Muscle of leg (tissue), 16 donors: ENCODE measurements at places on chromosomes 16 and 17. TPM values are rescaled to one million over a fixed set of nuclear protein-coding genes. Genes with fewer than 3 reads are reported as not detected.

DNA sequence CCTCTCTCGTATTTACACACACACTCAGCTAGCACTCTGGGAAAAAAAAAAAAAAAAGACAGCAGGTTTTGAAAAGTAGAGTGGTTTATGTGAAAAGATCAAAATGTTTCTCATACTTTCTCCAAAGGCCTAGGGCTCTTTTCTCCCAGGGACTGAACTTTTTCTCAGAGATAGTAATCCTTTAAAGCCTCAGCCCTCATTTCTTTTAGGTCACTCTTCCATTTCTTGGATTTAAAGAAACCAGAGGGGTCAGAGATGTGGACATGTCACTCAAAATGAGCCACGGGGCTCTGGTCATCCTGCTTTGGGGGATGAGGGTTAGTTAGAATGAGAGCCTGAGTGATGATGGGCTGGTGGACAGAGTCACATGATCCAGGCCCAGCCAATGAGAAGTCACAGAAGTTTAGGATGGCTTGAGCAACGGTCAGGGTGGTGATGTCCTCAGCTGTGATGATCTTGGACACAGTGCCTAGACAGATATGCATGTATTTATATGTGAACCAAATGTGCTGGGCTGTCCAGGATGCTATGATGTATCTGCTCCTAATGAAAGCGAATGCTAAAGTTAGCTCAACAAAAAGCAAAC, 33.7 kb upstream of the AXIN2 start:
- H3K27me3 ChIP-seq, result no peaks in the 10 kb centered on the region
- H3K27ac ChIP-seq, result no peak overlapping the region
- no peaks in the 10 kb centered on the region for H3K36me3 ChIP-seq

GRCh38 chr16:28589069-28589468, 7.8 kb downstream of the SULT1A2 start:
- no peaks in the 10 kb centered on the region for H3K27me3 ChIP-seq
- DNase-seq, result no peak
- H3K4me1 ChIP-seq, result no peaks in the 10 kb centered on the region
- peaks cover 56% of the 10 kb centered on the region for H3K36me3 ChIP-seq
- H3K27ac ChIP-seq, result no peak overlapping the region
- H3K4me3 ChIP-seq, result no peak overlapping the region

DNA sequence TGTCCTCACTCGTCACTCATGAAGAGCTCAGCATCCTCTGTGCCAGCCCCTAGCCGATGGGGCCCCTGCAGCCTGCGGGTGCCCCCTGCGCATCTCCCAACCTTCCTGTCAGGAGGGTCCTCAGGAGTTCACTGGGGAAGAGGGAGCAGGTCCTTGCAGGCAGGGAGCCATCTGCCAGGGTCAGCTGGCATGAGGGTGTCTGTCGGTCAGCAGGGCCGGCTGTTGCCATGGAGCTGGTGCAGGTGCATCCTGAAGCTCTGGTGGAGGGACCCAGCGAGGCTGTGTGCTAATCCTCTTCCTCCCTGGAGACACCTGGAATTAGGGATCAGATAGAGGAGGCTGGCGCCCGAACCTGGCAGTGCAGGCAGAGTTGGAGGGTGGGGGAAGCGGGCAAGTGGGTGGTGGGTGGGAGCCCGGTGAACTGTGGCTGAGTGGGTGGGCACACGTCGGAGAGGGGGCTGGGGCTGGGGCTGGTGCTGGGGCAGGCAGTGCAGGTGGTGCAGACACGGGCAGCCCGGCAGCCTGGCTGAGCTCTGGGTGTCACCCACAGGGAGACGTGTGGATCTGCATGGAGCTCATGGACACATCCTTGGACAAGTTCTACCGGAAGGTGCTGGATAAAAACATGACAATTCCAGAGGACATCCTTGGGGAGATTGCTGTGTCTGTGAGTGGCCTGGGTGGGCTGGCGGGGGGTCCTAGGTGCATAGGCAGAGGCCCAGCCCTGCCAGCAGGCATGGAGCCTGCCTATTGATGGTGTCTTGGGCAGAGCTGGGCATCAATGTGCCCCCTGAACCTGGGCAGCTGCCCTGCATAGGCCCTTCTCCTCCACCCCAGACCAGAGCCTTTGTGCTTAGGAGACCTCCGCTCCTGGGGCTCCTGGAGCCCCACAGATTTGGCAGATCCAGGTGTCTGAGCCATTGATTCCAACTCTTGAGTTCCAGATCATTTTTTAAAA, 17.4 kb downstream of the MAP2K3 start:
- peaks cover 10% of the 10 kb centered on the region for H3K4me1 ChIP-seq
- H3K27me3 ChIP-seq, result no peaks in the 10 kb centered on the region
- no peak overlapping the region for H3K4me3 ChIP-seq
- DNase-seq, result no peak
- no peak overlapping the region for H3K27ac ChIP-seq
- peaks cover 51% of the 10 kb centered on the region for H3K36me3 ChIP-seq

- peaks cover 65% of the 10 kb centered on the region for H3K4me1 ChIP-seq
- no peaks in the 10 kb centered on the region for H3K27me3 ChIP-seq
- H3K27ac ChIP-seq, result peak overlapping the region; percentile 98
- peaks cover 22% of the 10 kb centered on the region for H3K36me3 ChIP-seq
Observed at GRCh38 chr17:27577121-27577761, 53.7 kb upstream of the LGALS9 start.

GRCh38 chr17:30520882-30521281, 43.7 kb downstream of the GOSR1 start:
- H3K4me1 ChIP-seq, result peaks cover 13% of the 10 kb centered on the region
- peaks cover 24% of the 10 kb centered on the region for H3K36me3 ChIP-seq

- no peak overlapping the region for H3K4me3 ChIP-seq
- H3K4me1 ChIP-seq, result no peaks in the 10 kb centered on the region
- H3K27me3 ChIP-seq, result no peaks in the 10 kb centered on the region
- DNase-seq, result no peak
- H3K36me3 ChIP-seq, result peaks cover 25% of the 10 kb centered on the region
- no peak overlapping the region for H3K27ac ChIP-seq
Observed at GRCh38 chr17:44417553-44417952, 28.1 kb upstream of the ITGA2B start.

Gene G6PC1
- not detected for polyA plus RNA-seq
